ENCODE measurements at places on chromosomes 4 and X.

DNA sequence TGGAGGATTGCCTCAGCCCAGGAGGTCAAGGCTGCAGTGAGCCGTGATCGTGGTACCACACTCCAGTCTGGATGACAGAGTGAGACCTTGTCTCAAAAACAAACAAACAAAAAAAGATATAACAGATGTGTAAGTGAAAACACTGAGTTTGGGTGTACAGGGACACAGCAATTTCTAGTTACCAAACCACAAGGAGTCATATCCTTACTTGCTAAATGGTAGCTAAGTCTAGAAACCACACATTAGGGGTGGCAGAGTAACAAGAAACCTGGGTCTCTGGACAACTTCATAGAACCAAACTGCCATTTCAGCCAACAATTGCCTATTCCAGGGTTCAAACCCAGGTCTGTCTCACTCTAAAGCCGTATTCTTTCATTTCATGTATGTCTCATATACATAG lies 20.8 kb downstream of the PPEF2 start:
- DNase-seq, result no peak

DNA sequence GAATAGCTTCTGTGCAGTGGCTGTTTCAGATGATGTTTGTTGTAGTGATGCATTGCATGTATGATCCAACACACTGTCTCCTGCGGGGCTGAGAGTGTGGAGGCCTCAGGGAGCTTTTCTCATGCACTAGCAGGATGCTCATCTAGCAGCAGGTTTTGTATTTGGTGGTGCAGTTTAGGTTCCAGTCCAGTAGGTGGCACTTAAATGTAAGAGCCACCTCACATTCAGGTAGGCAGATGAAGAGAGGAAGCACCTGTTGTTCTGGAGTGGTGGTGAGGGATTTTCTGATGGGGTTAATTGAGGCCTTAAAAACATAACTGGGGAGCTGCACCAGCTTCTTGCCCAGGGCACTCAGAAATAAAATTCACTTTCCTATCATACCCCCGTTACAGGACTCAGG lies 300.9 kb downstream of the SPIN4 start:
- DNase-seq, result no peak

DNA sequence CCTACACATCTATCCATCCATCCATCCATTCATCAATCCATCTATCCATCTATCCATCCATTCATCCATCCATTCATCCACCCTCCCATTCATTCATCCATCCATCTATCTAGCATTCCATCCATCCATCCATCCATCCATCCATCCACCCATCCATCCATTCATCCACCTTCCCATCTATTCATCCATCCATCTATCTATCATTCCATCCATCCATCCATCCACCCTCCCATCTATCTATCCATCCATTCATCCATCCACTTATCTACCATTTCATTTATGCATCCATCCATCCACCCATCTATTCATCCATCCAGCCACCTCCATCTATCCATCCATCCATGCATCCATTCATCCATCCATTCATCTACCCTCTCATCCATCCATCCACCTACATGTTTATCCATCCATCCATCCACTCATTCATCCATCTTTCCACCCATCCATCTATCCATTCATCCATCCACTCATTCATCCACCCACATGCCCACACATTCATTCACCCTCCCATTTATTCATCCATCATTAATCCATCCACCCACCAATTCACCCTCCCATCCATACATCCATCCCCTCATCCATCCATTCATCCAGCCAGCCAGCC lies 258.5 kb downstream of the CRLF2 start:
- no peak for DNase-seq

DNA sequence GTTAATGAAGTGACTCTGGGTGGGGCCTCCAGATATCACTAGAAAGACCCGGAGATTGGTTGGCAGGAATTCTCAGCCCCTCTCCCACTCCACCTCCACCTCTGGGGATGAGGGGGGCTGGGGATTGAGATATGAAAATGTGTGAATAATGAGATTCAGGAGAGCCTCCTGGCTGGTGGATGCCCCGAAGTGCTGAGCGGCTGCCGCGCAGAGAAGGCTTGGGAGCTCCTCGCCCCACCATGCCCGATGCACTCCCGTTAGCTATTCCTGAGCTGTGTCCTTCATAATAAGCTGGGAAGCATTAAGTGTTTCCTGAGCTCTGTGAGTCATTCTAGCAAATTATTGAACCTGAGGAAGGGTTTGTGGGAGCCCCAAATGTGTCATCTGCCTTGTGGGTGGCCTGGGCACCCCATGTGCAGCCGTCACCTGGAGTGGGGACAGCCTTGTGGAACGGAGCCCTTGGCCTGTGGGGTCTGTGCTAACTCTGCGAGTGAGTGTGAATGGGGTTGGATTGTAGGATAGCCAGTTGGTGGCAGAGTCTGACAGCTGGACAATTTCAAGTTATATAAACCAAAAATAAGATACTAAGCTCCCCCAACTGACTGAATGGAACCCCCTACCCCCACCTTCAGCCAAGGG lies 4.4 kb upstream of the MAEA start:
- DNase-seq, result no peak

Measured in NCI-H1105 (cell line).